Sciatic nerve (tissue), 2 donors: ENCODE measurements at places on chromosomes 6 and 20. TPM values are rescaled to one million over a fixed set of nuclear protein-coding genes. Genes with fewer than 3 reads are reported as not detected.

GRCh38 chr6:35054106-35054742 lies 86.9 kb downstream of the TCP11 start:
- no peak for DNase-seq

Gene GUCA1A
- not detected for total RNA-seq

DNA sequence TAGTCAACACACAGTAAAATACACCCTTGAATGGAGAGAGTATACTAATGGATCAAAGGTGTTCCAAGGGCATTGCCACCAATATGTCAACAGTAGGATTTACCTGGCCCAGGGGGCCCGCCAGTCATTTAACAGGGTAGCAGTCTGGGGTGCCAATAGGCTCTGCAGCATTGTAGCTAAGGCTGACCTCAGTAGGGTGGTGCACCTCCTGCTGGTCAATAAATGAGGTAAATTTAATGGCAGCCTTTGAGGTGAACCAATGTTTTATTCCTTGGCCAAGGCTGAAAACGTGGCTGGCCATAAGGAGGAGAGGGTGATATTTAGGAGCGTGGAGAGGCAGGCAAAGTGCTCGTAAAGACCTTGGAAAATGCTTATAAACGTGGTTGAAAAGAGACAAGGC lies 147.2 kb downstream of the RPS12 start:
- no peak for DNase-seq

Gene TRIM10
- 0.62 TPM for total RNA-seq

DNA sequence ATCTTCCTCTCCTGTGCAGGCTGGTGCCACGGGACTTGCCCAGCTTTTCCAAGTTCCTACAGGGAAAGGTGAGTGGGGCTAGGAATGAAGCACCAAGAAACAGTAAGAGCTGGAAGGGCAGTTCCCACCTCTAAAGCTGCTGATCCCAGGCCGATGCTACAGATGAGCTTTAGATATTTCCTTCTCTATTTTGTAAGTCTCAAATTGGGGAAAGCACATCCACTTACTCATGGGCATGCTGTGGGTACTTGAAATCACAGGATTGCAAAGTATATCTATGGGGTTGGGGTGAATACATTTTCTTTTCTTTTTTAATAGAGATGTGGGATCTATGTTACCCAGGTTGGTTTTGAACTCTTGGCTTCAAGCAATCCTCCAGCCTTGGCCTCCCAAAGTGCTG lies 3.1 kb downstream of the ZBTB2 start:
- DNase-seq, result no peak

- DNase-seq, result no peak
These were observed 42.8 kb downstream of the HNF4A start for GRCh38 chr20:44398335-44398734.

Gene OR2B6
- total RNA-seq, result not detected

Gene FUT9
- 0.27 TPM for total RNA-seq

DNA sequence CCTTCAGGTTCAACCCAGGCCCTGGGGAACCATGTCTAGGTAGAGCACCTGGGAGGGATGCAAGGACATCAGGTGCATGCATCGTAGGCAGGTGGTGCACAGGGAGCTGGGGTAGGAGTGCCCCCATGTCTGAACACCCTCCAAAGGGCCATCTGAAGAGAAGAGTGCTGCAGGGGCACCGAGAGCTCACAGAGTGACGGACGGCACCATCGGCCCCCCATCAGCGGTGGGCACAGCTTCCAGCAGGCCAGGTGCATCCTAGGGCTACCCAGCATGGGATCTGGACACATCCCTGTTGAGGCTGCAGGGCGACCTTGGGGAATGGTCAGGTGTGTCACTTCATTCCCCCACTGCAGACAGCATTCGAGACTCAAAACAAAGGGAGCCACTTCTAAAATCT lies 138.3 kb upstream of the CDH4 start:
- DNase-seq, result no peak

DNA sequence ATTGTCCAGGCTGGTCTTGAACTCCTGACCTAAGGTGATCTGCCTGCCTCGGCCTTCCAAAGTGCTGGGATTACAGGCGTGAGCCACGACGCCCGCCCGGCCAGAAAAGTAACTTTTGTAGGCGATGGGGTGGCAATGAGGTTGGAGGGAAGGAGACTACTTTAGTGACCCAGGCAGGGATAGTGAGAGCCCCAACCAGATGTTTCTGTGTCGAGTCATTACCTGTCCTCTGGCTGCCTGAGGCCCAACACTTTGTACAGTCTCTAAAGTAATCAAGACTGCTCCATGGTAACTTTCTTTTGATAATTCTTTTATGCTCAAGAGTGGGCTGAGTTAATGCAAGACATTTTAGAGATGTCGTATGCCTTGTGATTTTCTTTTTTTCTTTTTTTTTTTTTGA lies 6.8 kb downstream of the SASH1 start:
- no peak for DNase-seq

DNA sequence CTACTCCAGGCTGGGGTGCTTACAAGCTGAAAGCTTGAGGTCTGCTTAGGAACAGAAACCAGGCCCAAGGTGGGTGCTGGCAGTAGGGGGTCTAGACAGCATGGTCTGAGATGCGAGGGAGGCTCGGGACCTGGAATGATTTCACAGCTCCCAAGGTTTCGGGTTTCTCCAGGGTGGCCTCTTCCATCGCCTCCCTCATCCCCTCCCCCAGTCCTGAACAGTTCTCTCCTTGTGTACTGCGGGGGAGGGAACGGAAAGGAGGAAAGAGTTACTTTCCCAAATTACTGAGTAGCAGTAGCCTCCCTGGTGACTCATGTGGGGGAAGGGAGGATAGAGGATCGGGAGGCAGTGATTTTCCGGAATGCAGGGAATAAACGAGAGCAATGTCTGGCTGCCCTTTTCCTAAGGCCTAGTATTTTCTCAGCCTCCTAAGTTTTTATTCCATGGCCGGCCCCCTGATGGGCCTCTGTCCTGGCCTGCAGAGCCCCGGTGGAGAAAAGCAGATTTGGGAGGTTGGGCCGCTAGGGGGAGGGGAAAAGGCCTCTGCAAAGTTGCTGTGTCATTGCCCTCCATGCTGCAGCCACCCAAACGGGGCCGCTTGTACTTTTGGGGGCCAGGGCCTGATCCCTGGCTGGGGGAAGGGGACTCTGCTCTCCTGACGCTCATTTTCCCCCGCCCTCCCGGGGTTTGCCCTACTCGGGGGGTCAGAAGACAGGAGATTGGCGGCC lies 1.5 kb downstream of the BRD2 start:
- DNase-seq, result peak; percentile 88

Gene RNF8
- 15.7 TPM for total RNA-seq

DNA sequence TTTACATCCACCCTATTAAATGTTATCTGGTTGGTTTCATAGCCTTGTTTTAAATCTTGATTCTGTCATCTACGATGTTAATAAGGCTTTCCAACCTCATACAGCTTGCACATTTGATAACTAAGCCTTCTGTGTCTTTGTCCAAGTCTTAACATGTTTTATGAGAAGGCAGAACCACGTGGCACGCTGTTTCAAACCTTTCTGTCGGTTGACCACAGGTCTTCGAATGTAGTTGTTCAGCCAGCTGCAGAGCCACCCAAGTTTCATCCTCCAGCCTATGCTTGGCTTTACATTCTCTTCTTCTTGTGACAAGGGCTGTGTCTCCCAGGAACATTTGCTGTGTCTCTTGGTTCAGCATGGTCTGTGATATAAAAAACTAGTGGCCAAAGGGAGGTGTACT lies 15.7 kb upstream of the SGK2 start:
- DNase-seq, result no peak

- no peak for DNase-seq
These were observed 437.6 kb downstream of the MAFB start for GRCh38 chr20:40251284-40251932.

GRCh38 chr6:125271486-125272159 lies 30.1 kb downstream of the HDDC2 start:
- DNase-seq, result no peak

Gene CGA
- total RNA-seq, result not detected

GRCh38 chr6:43495409-43495941 lies 14.7 kb downstream of the LRRC73 start:
- DNase-seq, result no peak

Gene SLC22A2
- total RNA-seq, result not detected

Gene COL11A2
- total RNA-seq, result 5.6 TPM

DNA sequence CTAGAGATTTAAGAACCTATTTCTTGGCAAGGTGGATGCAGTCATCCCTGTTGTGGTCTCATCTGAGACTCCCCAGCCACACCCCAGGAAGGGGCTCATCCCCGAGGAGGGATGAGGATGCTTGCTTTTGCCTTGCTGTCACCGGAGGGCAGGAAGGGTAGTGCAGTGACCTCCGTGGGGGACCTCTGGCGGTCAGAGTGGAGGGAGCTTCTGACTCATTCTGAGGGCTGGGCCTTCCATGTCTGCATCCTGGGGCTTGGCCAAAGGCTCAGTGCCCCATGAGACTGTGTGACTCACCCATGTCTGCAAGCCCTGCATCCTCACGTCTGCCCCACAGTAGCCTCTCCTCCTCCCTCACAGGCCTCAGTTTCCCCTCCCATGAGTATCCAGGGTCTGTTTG lies 38.7 kb downstream of the UQCC2 start:
- DNase-seq, result peak; percentile 92

- no peak for DNase-seq
These were observed 160.5 kb downstream of the THBS2 start for GRCh38 chr6:169093066-169093723.

GRCh38 chr6:80860107-80860506 lies 753.6 kb downstream of the BCKDHB start:
- no peak for DNase-seq

DNA sequence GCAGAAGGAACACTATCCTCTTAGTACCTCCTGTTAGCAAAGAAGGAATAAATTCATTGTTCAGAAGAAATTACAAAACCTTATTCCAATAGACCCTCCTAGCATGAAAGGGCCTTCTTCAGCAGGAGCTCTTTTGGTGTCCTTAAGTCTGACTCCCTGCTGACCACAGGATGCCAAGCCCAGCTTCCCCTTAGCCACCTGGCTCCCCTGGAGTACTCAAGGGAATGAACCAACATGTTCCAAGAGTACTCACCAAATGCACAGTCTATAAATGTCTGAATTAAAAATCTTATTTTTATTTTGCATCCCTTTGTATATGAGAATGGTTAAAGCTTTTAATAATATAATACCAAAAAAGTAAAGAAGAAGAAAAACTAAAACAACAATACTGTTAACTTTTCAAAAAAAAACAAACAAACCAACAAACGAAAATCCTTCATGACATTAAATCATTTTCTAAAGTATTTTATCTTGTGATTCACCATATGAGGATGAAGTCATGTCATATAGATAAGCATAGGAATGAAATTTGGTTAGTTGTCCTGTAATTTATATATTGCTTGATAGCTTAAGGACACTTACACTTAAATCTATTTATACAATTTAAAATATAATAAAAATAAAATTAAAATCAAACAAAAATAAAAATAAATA lies 1355.1 kb downstream of the HACE1 start:
- no peak for DNase-seq

- no peak for DNase-seq
These were observed 8.5 kb upstream of the GDF5 start for GRCh38 chr20:35446356-35447078.

DNA sequence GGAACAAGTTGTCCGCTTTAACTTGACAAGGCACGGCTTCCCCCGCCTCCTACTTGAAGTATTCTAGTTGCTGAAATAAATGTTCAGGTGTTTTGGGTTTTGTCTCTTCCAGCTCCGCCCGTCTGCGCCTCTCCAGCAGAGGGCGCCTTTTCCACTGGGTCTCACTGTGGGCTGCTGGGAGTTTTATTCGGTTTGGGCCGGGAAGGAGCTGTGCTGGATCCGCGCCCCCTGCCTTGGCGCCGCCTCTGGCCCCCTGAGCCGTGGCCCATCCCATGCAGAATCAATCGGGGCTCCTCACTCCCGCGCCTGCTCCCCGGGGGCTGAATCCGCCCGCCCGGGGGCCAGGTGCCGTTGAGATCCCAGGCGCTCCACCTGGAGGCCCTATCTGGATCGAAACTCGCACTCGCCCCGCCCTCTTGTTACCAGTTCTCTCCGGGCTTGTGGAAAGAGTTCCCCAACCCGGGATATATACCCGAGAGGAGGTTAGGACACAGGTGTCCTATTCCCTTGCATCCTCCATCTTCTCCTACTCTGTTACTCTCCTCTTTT lies 51.0 kb upstream of the TCF21 start:
- DNase-seq, result peak; percentile 66

DNA sequence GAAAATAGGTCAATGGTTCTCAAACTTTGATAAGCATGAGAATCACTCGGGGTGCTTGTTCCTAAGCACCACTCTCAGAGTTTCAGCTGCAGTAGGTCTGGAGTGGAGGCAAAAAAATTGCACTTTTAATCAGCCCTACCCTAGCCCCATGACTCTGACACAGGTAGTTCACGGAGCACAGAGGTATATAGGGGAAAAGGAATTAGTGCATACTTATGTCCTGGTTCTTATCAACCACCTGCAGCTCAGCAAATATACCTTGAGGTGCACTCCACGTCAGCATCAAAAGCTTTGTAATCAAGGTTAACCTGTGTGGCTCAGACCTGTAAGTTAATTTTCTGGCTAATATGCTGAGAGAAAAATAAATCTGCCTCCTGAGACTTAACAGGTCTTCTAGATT lies 138.8 kb upstream of the HMGN3 start:
- DNase-seq, result no peak

Gene KPNA5
- 29.5 TPM for total RNA-seq

DNA sequence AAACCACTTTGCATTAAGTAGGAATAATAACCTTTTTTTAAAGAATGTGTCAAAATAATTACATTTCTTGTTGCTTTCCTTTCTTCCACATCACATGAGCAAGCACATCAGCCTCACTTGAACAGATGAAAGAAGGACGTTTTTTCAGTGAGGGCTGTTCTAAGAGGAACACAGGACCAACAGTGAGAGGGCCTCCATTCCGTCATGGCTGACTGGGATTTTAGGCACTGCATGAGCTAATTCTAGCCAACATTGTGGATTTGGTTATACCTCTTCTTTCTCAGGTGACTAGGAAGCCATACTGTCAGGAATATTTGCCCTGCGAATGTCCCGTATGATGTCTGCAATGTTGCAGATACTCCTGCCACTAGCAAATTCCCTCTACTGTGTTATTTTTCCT lies 87.6 kb downstream of the LINC00237 start:
- no peak for DNase-seq

- DNase-seq, result no peak
These were observed 35.1 kb downstream of the MKKS start for GRCh38 chr20:10398834-10399369.

Gene MEP1A
- not detected for total RNA-seq

Gene NKAIN2
- total RNA-seq, result 48.4 TPM

GRCh38 chr6:1596088-1596852 lies 13.4 kb upstream of the FOXC1 start:
- DNase-seq, result peak; percentile 79

Gene PRND
- 0.62 TPM for total RNA-seq

DNA sequence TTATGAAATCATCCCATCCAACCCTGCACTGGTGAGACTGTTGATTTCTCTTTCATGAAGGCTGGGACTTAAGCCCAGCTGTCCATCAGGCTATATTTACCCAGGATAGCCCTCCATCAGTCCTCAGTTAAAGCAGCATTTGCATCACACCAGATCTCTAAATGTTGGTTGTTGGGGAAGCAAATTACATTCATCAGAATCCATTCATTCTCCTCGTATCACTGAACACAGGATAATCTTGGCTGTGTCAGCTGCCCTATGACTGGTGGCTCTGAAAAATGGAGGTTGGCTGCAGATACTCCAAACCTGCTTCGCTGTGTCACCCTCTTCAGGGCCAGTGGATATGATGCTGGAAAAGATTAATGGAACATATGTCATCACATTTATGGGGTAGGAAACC lies 718.3 kb downstream of the KIF16B start:
- DNase-seq, result no peak

Gene TREML1
- 2.1 TPM for total RNA-seq
